ENCODE measurements at places on chromosomes 3 and 15.

DNA sequence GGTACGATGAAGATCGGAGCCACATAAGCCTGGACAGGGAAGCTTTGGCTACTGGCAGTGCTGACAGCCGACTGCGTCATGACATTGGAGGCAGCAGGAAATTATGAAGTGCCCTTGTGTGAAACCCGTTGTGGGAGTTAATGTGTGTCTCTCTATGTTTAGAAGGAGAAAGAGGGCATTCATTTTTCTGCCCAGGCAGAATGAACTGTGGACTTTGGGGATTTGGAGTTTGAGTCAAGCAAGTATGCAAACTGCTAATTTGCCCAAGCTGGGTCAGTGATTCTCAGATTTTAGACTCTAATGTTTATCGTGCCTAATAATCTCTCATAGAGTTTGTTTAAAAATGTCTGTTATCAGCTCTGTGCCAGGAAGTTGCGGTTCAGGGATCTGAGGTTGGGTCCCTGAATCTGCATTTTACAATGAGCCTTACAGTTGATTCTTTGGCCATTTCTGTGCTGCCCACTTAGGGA, 5.6 kb downstream of the CTXND1 start:
- DNase-seq, result no peak

- no peak for DNase-seq
Measured at GRCh38 chr3:156760333-156760732, 65.8 kb upstream of the LEKR1 start.

- DNase-seq, result no peak
Measured at GRCh38 chr15:79308874-79309273, 2.0 kb upstream of the TMED3 start.

GRCh38 chr3:16378920-16379319, 113.9 kb downstream of the OXNAD1 start:
- no peak for DNase-seq

- no peak for DNase-seq
Measured at GRCh38 chr3:148269816-148270215, 427.9 kb upstream of the AGTR1 start.

GRCh38 chr3:148372206-148372875, 325.4 kb upstream of the AGTR1 start:
- no peak for DNase-seq

- DNase-seq, result no peak
Measured at GRCh38 chr3:119856695-119857094, 74.8 kb downstream of the NR1I2 start.

All from ELF-1 (cell line).